AG10803 (cell line): ENCODE measurements at places on chromosomes 1 and 21.

- peak; percentile 91 for DNase-seq
These were observed 66.1 kb downstream of the CD2 start for GRCh38 chr1:116820369-116820768.

- DNase-seq, result no peak
These were observed 101.2 kb downstream of the GLIS1 start for GRCh38 chr1:53637511-53638359.

- DNase-seq, result peak; percentile 84
These were observed 17.2 kb downstream of the SPOCD1 start for GRCh38 chr1:31798433-31799195.

GRCh38 chr21:40457741-40458140, 389.2 kb downstream of the DSCAM start:
- no peak for DNase-seq

- no peak for DNase-seq
These were observed 262.8 kb downstream of the LTN1 start for GRCh38 chr21:28729887-28730286.

- peak; percentile 8 for DNase-seq
These were observed 213.2 kb downstream of the USH2A start for GRCh38 chr1:216210081-216210480.

GRCh38 chr1:99685516-99686180, 39.7 kb downstream of the PALMD start:
- DNase-seq, result peak; percentile 93

- DNase-seq, result no peak
These were observed 273.7 kb upstream of the C1orf174 start for GRCh38 chr1:4173731-4174130.

GRCh38 chr1:8746554-8746953, 70.9 kb downstream of the RERE start:
- DNase-seq, result peak; percentile 8

DNA sequence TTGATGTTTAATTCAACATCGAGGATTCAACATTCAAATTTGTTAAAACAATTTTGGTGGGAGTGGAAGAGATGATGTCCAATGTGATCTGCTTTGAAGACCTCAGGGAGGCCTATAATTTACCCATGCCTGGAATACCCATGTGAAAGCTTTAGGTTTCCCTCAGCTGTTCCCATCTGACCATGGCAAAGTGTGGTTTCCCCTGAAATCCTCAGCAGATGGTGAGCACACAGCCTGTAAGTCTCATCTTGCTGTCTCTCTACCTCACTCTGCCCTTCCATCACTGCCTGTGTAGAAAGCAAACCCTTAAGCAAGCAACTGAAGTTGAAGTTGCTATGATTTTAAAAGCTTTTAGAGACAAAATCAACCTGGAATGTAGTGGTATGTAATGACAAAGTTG, 80.1 kb upstream of the ATF3 start:
- no peak for DNase-seq

DNA sequence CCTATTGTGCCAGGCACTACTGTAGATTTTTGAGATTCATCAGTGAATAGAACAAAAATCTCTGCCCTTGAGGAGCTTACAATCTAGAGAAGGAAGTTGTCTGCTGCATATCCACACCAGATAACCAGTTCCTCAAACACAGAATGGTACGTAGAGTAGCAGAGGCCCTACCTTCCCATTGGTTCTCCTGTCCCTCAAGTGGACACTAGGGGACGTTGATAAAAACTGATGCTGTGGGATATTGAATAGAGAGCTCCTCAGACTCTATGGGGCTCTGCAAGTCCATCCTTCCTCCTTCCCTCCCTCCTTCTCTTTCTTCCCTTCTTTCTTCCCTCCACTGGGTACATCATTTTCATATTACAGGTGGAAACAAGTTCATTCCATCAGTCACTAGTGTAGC, 371.3 kb downstream of the PBX1 start:
- no peak for DNase-seq

DNA sequence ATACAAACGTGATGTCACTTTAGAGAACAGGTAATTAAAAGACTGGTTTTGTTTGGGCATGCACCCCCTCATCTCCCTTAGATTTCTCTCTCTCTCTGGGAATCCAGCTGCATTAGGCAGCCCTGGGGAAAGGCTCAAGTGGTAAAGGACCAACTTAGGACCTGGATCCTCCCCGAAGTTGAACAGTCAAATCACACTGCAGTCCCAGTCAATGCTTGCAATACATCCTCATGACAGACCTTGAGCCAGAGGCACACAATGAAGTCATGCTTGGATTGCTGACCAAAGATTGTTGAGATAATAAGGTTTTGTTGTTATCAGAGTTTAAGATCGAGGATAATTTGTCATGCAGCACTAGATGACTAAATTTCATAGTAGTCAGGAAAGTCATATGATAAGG, 1285.8 kb upstream of the NCAM2 start:
- no peak for DNase-seq

GRCh38 chr1:194485432-194485831, 1299.0 kb upstream of the B3GALT2 start:
- DNase-seq, result no peak

GRCh38 chr1:184770181-184770979, 15.7 kb upstream of the EDEM3 start:
- DNase-seq, result no peak

DNA sequence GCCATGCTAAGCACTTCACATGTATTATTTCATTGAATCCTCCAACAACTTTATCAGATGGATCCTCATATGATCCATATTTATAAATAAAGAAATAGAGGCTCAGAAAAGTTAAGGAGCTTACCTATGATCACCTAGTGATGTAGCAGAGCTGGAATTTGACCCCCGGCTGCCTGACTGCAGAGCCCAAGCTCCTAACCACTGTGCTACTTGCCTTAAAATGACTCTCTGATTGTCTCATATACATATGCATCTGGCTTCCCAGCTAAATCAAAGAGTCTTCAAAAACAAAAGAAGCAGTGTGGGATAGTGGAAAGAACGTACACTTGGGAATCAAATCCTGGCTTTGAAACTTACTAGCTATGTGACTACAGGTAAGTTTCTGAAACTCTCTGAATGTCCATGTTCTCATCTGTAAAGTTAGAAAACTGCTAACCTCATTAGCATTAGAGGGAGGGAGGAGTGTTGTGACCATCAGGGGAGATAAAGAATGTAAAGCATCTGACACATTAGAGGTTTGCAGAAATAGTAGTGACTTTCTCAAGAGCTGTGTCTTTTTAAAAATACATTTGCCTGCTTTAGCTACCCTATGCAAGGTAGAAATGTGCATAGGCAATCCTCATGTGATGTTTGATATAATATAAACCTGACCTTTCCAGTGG, 67.2 kb upstream of the BARHL2 start:
- no peak for DNase-seq

GRCh38 chr1:24898152-24898908, 31.7 kb downstream of the RUNX3 start:
- DNase-seq, result peak; percentile 23

DNA sequence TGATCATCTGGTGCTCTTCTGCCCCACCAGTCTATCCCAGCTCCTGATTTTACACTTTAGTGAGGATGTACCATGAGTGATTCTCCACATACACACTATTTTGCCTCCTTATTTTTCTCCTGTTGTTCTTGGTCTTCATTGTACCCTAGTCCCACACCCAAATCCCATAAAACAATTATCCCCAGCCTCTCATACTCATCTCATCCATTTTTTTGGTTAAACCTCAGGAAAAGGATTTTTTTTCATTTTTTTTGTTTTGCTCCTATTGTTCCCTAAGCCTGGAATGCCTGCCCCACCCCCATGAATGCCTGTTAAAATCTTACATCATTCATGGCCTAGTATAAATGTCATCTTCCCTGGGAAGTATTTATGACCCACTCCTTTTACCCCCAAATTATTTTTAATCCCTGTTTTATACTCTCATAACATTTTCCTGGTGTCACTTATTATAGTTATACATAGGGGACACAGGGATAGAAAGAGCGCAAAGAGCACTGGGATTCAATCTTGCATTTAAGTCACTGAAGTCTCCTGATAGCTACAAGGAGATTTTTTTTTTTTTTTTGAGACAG, 4.9 kb upstream of the LINGO4 start:
- DNase-seq, result no peak

DNA sequence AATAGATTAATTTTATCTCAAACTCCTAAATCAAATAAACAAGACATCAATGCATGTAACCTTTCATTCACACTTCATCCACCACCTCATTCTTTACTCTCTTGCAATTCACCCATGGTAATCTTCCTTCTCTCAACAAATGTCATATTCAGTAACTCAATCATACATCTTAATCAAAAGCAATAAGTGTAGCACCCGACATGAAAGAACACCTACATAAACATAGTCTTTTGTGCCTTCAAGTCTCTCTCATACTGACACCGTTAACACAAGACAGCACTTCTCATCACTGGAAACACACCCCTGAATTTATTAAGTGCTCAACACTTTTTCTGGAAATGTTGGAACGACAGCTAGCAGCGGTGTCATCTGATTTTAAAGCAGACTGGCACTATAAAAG, 225.9 kb downstream of the TTLL7 start:
- DNase-seq, result no peak
